ENCODE measurements at places on chromosomes 1 and 21.

DNA sequence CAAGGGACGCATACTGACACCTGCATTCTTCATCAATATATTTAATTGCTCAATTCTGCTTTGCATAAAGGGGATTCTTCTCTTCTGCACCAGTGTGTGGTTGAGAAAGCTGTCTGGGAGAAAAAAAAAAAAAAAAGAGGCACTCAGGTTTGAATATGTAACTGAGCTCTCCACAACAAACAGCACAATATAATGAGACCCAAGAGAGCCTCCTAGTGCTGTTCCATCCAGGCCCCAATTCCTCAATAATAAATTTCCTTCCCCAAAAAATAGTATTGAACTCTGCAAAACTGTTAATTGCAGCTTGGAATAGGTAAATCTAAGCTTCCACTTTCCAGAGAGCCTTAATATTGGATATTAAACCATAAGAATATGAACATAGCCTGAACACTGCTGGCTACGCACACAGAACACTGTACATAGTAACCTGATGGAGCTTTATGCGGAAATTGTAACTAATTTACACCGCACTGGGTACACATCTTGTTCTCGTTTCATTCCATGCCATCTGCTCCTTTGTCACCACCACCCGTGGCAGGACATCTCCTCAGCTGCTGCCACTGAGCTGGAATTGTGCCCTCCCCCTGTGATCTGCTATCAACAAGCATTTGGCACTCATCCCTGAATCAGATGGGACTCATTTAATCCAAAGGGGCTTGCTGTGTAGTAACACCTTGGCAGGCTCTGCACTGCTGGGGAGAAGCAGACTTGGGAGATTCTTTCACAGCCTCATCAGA is 272.0 kb downstream of the HHIPL2 start:
- no peak for DNase-seq

- DNase-seq: no peak
Measured at GRCh38 chr1:86487811-86488141, 19.0 kb downstream of the CLCA1 start.

- no peak for DNase-seq
Measured at GRCh38 chr1:22849770-22850169, 122.9 kb downstream of the LACTBL1 start.

DNA sequence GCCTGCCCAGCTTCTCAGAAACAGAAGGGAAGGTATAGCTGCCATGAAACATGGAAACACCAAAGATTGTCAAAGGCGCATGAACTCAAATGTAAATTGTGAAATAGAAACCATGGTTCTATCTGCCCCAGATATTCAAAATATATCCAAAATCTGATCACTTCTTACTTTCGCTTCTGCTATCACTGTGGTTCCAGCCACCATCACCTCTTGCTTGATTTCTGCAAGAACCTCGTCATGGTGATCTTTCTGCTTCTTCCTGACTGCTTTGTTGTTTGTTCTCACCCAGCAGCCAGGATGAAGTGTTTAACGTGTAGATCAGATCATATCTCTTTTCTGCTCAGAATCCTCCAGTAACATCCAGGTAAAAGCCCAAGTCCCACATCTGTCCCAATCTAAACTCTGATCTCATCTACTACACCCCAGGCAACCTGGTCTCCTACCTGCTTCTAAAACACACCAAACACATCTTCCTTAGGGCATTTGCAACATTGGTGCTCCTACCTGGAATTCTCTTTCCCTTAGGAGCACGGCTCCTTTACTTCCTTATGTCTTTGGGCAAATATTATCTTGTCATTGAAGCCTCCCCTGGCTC is 10.5 kb upstream of the LMO4 start:
- no peak for DNase-seq

GRCh38 chr1:61284248-61284854 is 202.0 kb downstream of the NFIA start:
- no peak for DNase-seq

DNA sequence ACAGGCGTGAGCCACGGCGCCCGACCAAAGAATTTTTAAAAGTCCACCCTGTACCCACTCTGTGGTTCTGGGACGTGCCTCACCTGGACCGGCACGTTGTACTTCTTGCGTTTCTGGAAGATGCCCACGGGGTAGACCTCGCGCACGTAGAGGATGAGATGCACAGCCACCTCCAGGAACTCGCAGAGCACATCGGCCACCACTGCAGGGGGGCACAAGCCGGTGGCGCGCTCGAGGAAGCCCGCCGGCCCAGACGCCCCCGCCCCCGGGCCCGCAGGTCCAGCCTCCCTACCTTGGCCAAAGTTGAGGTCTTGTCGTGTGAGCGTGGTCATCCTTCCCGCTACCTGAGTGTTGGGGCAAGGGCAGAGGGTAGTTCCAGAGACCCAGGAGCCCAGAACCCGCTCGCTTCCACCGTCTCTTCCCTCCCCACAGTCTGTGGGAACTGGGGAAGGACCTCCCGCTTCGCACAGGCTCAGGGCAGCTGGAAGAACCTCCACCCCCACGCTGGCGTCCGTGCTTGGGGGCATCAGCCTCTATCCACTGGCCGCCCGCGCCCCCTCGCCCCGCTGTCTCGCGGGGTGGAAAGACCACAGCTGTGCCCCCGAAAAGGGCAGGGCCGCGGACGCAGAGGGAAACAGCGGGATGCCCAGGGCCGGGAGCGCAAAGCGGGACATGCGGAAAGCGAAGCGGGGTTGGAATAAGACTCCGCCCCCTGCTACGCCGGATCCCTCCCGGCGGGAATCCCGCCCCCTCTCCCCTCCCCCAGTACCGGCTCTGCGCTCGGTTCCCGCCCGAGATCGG is 478 bp downstream of the MAD2L2 start:
- DNase-seq: no peak
